ENCODE measurements at places on chromosomes 7 and 10.

DNA sequence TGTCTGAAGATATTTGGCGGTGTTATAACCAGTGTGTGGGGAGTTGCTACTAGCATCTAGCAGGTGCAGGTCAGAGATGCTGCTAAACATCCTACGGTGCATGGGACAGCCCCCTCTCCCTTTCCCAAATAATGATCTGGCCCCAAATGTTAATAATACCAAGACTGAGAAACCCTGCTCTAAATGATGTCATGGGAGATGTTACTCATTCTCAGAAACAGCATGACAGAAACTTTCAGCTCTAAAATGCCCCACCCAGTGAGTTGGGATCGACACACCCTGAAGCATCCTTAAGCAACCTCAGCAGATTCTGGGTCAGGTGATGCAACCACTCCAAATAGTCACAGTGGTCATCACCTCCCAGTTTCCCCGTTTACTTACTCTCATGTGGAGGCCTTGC, 108.8 kb upstream of the MPP7 start:
- DNase-seq: no peak

DNA sequence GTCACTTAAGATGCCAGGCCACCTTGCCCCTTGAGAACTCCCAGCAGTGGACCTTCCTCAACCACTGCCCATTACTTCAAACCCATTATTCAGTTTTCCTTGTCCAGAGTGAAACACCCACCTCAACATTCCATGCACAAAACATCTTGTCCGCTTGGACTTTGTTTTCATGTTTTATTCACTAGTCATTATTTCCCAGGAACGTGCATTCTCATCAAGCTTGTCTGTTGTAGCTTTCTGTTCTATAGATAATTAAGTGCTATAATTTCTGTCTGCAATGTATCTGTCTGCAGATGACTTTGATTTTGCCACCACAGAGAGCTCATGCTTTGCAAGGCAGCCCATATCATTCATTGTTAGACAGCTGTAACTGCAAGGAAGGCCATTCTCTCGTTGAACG, 117.4 kb downstream of the RAB18 start:
- no peak for DNase-seq

DNA sequence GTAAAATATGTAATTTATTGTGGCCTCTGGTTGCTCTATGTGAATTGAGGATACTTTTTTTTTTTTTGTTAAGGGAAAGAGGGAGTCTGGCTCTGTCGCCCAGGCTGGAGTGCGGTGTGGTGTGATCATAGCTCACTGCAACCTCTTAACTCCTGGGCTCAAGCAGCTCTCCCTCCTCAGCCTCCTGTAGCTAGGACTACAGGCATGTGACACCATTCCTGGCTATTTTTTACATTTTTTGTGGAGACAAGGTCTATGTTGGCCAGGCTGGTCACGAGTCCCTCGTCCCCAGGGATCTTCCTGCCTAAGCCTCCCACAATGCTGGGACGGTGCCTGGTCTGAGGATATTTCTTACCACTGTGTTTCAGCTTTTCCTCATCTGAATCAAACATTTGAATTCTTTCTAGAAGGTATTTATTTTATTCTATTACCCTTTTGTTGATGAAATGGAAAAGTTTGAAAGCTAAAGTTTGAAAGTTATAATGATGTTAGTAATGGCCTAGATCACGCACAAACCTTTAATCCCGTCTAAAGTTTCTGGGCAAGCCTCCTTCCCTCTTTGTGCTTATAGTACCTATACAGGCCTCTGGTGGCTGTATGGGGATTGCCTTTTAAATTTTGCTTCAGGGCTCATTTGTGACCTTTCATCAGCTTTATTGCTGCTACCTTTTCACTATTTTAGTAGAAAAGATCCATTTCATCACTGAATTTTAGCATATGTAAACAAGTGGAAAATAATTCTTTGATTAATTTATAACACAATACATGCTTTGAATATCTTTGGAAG, 2.0 kb downstream of the IFRD1 start:
- DNase-seq: no peak

DNA sequence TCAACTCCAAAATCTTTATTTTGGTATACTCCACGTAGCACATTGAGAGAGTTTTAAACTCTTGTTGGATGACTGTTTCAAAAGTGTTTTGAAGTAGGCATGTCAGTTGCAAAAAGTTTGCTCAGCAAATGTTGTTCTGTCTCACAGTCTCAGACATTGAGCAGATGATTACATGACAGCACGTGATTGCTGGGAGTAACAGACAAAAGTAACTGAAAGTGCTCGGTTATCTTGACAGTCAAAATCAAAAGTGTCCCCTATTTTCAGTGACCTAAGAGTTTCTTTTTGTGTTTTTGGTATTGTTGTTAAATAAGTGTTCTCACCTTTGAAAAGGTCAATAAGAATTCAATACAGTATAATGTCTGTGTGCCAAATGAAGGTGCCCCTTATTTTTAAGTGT, 84.3 kb downstream of the CFTR start:
- no peak for DNase-seq

- no peak for DNase-seq
Measured at GRCh38 chr7:125563964-125564529, 634.4 kb upstream of the POT1 start.

GRCh38 chr7:140640727-140641523, at the start of gene DENND2A:
Gene DENND2A (minus strand): TSS chr7:140640813. CDS start chr7:140602397, 38,416 bp downstream.
- no peak for DNase-seq

DNA sequence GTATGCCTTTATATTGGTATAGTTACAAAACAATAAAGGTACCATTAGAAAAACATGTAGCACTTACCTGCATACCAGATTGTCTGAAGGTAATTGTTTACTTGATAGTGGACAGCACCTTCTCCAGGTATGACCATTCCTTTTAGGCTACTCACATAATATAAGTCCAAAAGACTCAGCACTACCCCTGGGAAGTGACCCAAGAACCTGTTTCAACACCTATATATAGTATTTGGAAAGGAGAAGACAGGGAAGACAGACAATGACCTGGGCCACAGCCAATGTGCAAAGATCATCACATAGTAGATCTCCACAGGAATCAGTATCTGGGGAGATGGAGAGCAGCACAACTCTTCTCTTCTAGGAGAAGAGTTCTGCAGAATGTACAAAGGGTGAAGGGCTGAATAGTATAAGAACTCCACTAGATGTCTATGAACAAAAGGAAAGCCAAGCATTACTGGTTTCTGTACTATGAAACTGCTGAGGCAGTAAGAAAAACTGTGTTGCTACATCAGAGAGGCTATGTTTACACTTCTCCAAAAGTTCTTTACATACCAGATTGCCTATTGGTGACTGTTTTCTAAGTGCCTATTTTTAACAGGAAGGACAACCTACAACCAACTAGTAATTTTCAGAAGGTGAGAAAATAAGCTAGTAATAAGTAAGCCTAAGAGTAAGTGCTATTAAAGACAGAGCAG, 159.2 kb downstream of the BTAF1 start:
- no peak for DNase-seq
